Left lobe of liver (tissue), 2 donors: ENCODE measurements at places on chromosomes 7 and 10.

- no peak for DNase-seq
These were observed 26.9 kb downstream of the NUP205 start for GRCh38 chr7:135584362-135585353.

GRCh38 chr7:5525271-5526099, 101.9 kb upstream of the TNRC18 start:
- DNase-seq, result no peak

DNA sequence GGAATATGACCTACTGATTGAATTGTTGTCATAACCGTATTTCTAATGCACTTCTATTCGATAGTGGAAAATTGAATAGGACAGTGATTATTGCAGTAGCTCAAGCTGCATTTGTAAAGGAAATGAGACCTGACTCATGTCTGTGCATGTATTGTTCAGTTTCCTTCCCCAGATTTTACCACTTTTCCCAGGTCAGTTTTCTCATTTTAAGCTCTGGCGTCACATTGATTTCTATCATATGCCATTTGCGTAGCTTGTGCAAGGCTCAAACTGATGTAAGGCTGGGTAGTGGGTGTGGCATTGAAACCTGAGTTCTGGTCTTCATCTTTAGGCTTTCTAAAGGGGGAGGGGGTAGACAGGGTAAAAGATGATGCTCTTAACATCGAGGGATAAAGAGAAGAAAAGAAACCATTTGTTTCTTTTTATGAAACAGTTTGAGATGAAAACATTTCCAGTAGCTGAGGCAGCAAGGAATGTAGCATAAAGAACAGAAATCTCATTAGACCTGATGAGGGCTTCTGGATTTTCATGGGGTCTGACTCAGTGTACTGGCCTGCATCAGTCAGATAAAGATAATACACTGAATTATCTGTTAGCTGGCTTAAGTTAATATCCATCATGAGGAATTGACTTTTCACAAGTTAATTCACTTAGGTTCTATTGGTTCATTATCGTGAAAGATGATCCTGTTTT, 182.3 kb upstream of the CDCA7L start:
- DNase-seq, result no peak

DNA sequence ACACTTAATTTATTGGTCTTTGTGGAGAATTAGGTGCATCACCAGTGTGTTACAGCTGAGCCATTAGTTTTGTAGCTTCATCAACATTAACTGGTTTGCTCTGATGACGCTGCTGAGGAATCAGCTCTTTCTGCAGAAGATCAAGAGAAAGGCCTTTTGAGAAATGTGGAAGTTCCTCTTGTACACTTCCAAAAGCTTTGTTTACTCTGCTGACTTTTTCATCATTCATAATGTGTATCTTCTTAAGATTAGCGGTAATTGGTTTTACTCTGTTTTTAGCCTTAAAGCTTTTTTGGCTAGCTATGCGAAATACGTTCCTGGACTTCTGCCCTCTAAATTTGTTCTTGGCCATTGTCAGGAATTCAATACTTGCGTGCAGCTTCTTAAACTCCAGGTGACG, 8.2 kb upstream of the PHYH start:
- DNase-seq, result no peak

DNA sequence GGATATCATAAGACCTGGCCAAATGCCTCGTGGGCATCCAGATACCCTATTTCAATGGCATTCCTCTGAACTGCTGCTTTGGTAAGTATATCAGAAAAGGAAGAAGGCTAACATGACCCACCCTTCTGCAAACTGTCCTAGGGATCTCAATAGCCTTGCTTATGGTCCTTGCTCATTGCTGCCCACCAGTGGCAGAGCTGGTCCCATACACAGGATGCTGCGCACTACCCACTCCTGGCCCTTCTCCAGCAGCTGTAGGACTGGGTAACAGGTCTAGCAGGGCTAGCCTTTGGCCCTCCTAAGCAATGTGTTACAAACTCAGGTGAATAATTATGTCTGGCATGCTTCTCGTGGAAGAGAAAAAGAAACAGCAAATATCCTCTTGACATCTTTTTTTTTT, 72.5 kb downstream of the C10orf90 start:
- DNase-seq, result no peak

- DNase-seq, result peak; percentile 82
These were observed 45.8 kb upstream of the SRRM3 start for GRCh38 chr7:76155938-76156337.

- no peak for DNase-seq
These were observed 470.7 kb upstream of the KLF6 start for GRCh38 chr10:4255751-4256150.

DNA sequence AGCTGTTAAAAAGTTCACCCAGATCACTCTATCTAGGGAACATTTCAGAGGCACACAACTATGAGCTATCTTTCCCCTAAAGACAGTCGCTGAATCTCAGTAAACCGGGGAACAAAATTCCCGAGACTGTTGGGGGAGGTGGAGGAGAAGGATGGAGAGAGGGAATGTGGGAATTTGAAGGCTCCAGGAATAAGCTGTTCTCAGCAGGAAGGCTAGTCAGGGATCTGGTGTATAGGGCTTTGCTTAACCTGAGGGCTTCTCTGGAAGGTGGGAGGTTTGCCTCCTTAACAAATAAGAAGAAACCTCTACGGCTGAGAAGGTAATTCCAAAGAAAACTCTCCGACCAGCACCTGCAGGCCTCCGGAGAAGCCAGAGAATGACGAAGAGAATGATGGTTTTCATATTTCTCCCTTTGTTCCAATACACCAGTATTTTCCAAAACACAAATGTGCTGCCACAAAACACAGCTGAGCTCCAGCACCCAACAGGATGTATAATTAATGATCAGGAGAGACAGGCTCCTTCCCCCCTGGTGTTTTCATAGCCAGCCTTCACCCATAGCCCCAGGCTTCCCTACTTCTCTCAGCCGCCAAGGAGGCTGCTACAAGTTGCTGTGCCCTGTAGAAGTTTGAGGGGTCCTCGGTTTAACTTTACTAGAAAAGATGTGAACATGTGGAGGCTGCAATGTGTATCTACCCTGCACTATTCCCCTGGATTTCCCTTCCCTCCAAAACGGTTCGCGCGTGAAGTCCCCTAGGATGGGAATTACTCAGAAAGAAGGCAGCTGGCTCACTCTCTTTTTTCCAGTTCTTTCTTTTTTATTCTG, 2.0 kb downstream of the KCNMA1 start:
- DNase-seq, result no peak

- no peak for DNase-seq
These were observed 291.3 kb upstream of the PHYHIPL start for GRCh38 chr10:58885146-58885545.

DNA sequence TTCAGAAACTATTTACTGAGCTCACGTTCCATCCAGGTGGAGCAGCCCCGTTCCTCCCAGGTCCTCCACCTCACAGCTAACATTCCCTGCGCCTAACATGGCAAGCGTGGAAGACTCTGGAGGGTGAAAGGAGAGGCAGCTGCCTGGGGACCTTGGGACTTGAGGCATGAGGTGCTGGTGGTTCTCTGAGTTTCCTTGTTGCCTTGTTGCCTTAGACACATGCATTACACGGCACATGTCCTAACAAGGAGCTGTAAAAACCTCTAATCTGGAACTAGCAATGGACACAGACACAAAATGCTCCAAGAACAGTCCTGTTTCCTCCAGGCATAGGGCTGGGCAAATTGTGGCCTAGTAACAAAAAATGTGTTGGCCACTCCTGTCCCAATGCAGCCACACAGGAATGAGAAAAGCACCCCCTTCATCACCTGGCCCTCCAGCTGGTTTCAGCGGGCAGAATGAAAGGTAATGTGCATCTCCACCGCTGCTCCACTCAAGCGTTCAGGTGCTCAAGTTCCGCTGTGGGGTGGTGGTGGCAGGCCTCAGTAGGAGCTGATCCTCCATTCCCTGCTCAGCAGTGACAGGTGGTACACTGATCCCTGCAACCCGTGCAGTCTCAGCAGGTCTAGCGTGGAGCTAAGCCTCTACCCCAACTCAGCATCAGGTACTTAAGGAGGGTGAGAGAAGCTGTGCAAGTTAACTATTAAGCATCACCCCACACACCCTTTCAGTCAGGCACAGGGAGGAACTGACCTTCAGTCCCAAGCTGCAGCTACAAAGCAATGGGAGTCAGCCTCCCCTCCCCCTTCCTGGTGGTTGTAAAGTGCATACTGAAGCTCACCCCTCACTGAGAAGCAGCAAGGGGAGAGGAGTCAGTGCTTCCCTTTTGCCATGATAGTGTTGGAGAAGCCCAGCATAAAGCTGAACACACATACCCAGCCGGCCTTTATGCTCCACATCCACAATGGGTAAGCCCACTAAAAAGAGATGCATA, 382.8 kb downstream of the SDK1 start:
- DNase-seq, result no peak

DNA sequence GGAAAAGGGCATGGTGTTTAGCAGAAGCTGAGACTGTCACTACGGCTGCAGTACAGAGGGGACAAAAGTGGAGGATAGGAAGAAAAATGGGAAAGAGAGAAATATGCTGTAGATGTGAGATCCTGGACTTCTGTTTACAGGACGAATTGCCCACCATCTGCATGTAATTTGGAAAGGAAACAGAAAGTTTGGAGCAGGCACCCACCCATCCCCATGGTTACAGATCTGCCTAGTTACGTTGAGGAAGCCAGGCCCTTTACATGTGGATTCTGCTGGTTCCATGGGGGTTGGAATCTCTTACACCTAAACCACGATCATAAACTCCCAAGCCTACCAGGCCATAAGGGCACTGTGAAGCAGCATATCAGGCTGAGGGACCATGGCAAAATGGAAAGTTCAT, 84.3 kb downstream of the WDFY4 start:
- DNase-seq, result no peak

GRCh38 chr10:94066411-94066810, 72.7 kb downstream of the PLCE1 start:
- DNase-seq, result no peak

DNA sequence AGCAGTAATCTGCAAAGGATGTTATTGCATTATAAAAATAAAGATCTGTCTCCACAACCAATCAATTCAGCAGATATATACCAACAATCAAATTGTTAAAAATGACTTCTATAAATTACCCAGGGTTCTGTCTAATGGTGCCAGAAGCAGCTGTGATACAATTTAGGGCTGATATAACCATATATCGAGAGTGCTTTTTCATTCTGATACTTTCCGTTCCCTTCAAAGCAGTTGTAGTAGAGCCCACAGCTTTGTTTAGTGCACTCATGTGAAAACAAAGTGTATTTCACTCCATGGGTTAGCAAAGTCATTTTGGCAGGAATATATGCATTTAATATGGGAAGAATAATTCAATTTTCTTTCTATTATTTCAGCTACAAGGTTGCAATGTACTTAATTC, 83.1 kb upstream of the CHCHD3 start:
- DNase-seq, result no peak

DNA sequence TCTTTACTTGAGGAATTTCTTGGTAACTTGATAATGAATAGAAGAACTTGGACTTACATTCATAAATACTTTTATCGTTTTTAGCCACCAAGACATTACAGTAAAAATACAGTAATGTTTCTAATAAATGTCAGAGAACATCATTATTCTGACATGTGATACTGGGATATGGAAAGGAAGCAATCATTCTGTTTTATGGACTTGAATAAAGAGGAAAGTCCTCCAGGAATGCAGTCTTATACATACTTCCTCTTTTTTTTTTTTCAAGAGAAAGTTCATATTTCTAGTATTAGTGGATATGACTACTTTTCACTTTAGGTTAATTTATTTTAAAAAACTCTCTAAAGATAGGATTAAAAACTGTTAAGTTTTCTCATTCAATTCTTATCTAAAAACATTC, 220.0 kb upstream of the SEMA3C start:
- DNase-seq, result no peak

DNA sequence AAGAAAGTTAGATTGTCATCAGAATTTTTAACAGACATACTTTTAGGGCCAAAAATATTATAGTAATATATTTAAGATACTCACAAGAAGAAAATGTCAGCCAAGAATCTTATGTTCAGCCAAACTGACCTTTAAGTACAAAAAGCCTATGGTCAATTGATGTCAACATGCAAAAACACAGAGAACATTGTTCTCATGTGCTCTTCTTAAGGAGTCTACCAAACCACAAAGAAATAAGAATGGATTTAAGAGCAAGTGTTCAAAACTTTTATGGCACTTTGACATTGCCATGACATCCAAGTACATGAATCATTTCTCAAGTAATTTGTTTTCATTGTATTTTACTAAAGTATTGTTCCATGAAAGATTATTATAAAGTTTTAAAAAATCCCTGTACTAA, 180.4 kb downstream of the TMEM26 start:
- no peak for DNase-seq

- no peak for DNase-seq
These were observed 39.3 kb downstream of the RABGEF1 start for GRCh38 chr7:66779669-66780409.

GRCh38 chr10:79923669-79924068, 25.2 kb downstream of the SFTPD start:
- DNase-seq, result no peak

DNA sequence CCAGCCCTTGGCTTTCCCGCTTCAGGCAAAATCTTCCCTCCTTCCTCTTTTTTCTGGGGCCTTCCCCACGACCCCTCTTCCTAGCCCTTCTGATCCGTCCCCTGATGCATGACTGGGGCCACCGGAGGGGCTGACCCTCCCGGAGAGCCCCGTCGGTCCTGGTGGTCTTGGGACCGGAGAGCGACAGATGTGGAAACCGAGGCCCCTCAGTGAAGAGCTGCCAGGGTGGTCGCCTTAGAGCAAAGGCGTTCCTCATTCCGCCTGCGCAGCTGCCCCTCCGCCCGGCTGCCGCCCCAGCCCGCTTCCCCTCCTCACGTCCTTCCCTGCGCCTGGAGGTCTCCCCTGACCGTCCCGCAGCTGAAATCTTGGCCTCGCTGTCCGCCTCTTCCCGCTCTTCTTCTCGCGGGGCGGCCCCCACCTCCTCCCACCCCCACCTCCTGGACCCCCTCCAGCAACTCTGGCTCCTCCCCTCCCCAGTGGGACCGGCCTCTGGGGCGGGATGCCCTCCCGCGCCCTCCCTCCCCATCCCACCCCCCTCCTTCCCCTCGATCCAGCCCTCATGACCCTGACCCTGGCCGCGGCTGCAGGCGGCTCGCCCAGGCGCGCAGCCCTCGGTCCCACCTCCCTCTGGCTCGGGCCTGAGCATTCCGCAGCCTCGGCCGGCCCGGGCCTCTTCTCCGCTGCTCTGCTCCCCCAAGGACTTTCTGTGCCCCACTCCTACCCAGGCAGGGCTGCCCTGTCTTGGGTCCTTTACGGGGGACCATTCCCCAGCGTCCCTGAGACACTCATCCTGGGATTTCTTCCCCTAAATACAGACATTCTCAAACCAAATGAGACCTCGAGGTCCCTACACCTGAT, at the start of gene RARRES2:
RARRES2 (minus strand) TSS at position 367 of the 858 bp plus-strand sequence. CDS start 1,020 bp downstream, outside the sequence.
- DNase-seq, result peak; percentile 90
